RCC 7860 (cell line): ENCODE measurements at places on chromosomes 11 and 22.

- DNase-seq, result no peak
These were observed 38.4 kb downstream of the USP47 start for GRCh38 chr11:11880179-11880578.

- DNase-seq, result no peak
These were observed 8.0 kb upstream of the AHNAK start for GRCh38 chr11:62554387-62555167.

- DNase-seq, result no peak
These were observed 26.2 kb downstream of the SPATA19 start for GRCh38 chr11:133819114-133819513.

DNA sequence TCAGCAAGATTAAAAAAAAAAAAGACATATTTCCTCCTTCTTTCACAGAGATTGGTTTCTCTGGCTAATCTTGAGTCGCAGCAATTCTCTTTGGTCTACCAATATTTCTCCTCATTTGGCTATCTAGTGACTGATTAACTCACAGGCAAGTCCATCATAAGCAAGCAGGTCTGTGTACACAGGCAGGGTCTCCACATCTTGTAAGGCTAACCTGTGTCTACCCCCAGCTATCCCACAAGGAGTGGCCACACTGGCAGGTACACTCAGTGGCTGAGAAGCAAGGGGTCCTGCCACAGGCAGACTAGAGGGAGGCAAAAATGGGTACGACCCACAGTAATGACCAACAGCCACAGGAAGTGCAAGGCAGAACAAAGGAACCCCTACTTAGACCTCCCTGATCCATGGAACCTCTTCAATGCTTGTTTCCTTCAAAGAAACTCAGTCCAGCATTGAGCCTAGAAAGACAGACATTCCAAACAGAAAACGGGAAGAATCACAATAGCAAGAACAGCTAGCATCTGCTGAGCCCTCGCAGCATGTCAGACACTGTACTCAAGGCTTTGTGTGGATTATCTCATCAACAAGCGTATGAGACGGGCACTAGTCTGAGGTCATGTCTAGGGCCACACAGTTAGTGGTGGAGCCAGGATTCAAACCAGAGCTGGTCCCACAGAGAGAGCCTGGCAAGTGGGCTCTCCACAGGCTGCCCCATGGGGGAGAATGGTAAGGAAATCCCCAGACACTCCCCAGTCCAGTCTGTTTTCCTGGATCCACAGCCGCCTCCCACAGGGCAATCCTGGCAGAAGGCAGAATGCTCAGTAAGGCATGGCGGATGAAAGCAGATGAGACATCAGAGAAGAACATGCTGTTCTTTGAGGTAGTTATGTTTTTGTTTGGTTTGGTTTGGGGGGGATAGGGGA, 34.3 kb downstream of the PLEKHA7 start:
- DNase-seq, result no peak

DNA sequence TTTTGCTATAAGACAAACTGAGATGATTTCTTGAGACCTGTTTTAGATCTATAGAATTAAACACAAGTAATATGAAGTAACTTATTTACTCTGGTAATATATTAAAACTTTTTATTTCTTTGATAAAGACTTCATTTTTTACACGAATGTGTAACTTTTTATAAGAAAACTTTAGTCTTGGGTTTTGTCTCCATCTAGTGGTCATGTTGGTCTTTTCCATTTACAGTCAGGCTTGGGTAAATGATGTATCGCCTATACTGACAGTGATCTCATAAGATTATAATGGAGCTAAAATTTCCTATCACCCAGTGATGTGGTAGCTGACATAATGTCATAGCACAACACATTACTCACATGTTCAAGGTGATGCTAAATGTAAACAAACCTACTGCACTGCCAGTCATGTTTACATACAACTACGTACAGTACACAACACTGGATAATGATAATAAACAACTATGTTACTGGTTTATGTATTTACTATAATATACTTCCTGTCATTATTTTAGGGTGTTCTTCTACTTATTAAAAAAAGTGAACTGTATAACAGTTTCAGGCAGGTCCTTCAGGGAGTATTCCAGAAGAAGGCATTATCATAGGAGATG, 7.5 kb upstream of the C11orf97 start:
- peak; percentile 37 for DNase-seq

- no peak for DNase-seq
These were observed 56.0 kb downstream of the ZBTB16 start for GRCh38 chr11:114115451-114115928.

- DNase-seq, result peak; percentile 40
These were observed 29.5 kb upstream of the CCDC34 start for GRCh38 chr11:27392278-27393114.

- DNase-seq, result no peak
These were observed 55.7 kb downstream of the NCAM1 start for GRCh38 chr11:113016905-113017304.

DNA sequence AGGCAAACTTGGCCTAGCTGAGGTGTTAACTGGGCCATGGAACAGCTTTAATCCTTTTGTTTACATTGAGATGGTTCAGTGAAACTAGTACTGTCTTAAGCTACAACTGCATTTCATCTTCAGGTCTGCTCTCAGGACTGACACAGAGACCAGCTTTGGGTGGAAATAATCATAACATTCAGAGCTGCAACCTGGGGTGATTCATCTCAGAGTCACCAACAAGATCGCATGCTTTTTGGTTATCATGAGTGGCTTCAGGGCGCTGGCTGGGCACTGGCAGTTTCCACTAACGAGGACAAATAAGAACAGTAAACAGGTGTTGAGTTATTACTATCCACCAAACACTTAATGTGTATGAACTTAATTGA, 60.9 kb upstream of the PAX6 start:
- no peak for DNase-seq

- peak; percentile 85 for DNase-seq
These were observed 113.6 kb downstream of the MICAL3 start for GRCh38 chr22:17910561-17911311.

DNA sequence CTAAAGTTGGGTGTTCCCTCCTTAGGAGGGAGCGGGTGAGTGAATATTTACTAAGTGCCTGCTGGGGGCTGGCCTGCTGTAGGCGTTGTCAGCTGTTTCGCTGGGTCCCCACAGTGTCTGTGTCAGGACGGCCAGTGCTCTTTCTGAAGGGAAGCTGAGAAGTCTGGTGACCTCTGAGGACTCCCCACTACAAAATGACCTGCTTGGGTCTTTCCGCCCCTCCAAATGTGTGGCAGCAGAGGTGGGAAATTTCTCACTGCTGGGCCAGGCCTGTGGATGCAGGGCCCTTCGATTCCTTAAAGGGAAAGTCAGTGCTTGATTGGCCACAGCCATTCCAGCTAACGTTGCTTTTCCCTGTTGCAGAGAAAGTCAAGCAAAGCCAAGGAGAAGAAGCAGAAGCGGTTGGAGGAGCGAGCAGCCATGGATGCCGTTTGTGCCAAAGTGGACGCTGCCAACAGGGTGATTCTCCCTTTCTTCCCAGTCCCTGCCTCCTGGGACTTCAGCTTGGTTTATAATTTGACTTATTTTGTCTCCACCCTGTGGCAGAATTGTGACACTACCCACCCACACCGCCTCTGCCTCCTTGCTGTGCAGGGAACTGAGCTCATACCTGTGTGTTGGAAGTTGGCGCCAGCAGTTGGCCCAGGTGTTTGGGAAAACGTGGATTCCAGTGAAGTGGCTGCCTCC, 6.8 kb downstream of the NAA40 start:
- DNase-seq, result peak; percentile 31

DNA sequence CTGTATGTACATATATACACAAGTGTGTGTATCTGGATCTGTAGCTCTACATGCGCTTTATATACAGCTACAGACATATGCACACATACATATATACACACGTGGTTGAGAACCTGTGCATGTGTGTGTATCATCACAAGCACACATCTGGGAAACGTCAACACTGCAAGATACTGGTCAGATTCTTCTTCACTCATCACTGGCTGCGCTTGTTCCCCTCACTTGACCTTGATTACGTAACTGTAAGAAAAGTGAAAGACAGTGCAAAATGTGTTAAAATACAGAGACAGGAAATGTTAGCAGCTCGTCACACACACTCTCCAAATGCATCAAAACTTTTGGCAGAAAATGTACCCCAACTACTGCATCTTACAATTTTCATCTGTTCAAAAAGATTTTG, 51.9 kb upstream of the MN1 start:
- DNase-seq, result no peak

GRCh38 chr11:72643547-72643946, 30.7 kb downstream of the PDE2A start:
- peak; percentile 83 for DNase-seq

GRCh38 chr11:19887842-19888241, 175.2 kb downstream of the NAV2 start:
- no peak for DNase-seq

DNA sequence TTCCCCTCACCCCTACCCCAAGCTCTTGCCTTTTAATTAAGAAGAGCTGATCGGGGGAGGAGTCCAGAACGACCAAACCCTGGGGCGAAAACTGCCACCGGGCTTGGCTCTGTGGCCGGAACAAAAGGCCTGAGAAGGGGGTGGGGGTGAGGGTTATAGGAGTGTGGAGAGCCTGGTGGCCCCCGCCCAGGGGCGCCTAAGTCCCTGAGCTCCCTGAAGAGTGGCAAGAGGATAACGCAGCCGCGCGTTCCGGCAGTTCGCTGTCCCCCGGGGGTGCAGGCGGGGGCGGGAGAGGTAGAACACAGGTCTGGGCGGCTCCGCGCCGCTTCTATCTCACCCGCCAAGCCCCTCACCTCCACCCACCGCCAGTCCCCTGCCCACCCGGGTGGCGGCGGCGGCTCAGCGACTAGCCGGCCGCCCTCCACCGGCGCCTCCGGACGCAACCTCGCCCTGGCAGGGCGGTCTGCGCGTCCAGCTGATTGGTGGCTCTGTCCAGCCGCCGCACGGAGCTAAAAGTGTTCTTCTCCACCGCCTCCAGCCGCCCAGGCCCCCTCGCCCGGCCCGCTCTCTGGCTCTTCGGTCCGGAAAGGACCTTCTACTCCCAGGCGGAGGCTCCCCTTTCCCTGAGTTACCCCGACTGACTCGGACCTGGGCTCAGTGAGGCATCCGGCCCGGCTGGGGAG, 18.7 kb upstream of the BDNF start:
- DNase-seq, result no peak
